ENCODE measurements at places on chromosomes 5 and 9.

- no peak for DNase-seq
These were observed 205.5 kb downstream of the NPR3 start for GRCh38 chr5:32916648-32917047.

- DNase-seq, result no peak
These were observed 113.2 kb downstream of the EGFLAM start for GRCh38 chr5:38371596-38371995.

DNA sequence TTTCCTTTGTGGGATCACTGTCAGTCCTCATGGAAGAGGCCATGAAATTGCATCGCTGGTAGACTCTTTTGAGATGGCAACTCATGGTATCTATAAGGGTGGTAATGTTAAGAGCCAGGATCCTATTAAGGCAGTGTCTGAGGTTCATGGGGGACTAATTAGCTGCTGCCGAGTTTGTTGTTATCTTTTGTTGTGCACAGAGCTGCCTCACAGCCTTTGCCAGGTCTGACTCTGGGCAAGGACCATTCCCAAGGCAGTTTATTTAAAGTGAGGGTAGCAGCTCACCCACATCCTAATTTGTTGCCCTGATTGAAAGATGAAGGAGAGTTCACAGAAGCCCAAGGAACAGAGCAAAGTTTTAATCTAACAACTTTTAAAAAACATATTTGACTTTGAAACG, 7.9 kb downstream of the SMARCA2 start:
- no peak for DNase-seq

DNA sequence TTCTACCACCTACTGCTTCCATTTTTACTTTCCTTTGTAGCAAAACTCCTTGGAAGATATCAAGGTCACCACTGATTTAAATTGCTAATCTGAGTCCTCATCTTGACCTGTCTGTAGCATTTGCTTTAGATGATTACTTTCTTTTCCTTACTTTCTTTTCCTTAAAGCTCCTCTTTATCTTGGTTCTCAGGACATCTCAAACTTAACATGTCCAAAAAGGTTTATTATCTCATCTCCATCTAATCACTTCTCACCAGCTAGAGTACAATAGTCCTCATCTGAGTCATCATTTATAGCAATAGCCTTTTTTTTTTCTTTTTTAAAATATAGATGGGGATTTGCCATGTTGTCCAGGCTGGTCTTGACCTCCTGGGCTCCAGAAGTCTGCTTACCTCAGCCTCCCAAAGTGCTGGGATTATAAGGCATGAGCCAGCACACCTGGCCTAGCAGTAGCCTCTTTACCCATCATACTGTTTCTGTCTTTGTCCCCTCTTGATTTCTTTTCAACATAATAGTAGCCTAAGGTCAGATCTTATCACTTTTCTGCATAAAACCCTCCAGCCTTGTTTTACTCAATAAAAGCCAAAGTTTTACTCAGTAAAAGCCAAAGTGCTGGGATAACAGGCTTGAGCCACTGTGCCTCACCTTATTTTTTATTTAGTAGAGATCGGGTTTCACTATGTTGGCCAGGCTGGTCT, 32.9 kb upstream of the GPR21 start:
- no peak for DNase-seq

DNA sequence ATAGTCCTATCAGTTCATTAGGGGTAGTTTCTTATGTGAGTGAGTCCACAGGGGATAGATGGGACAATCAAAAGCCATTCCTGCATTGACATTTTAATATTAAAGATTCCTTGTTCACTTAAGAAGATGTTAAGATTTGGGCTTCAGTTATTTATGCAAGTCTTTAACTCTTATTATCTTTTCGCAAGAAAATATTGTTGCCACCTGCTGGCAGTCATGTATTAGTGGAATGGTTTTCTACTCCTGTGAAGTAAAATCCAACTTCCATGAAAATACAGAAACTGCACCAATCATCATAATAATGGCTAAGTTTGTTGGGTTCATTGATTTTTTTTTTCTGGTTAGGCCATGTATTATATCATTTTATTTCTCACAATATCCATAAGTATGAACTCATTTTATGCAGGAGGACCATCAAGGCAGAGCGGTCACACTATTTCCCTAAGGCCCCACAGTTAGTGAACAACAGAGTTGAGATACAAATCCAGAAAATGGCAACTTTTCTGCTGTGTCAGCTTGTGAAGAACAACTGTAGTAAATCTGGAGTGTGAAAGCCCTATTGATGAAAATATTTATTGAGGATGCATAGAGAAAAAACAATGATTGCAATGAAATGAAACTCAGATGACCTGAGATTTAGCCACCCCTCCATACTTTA, 88.5 kb upstream of the TXNDC8 start:
- no peak for DNase-seq

GRCh38 chr9:115171921-115172388, 54.0 kb upstream of the TNC start:
- DNase-seq, result no peak

- no peak for DNase-seq
These were observed 246.0 kb upstream of the PTPRD start for GRCh38 chr9:10858817-10859216.

GRCh38 chr9:117458066-117458465, 43.2 kb upstream of the ASTN2 start:
- DNase-seq, result no peak

- DNase-seq, result no peak
These were observed 326.7 kb downstream of the PIK3R1 start for GRCh38 chr5:68542207-68542606.

- no peak for DNase-seq
These were observed 29.9 kb downstream of the AP3B1 start for GRCh38 chr5:78264600-78264999.

- no peak for DNase-seq
These were observed 49.6 kb downstream of the NDST1 start for GRCh38 chr5:150557509-150557872.

- no peak for DNase-seq
These were observed 83.0 kb upstream of the GLIS3 start for GRCh38 chr9:4382722-4383317.

All from left ventricle myocardium inferior (tissue), 1 donor.